Right forelimb (tissue), 1 donor: ENCODE measurements at places on chromosomes 7 and 10.

DNA sequence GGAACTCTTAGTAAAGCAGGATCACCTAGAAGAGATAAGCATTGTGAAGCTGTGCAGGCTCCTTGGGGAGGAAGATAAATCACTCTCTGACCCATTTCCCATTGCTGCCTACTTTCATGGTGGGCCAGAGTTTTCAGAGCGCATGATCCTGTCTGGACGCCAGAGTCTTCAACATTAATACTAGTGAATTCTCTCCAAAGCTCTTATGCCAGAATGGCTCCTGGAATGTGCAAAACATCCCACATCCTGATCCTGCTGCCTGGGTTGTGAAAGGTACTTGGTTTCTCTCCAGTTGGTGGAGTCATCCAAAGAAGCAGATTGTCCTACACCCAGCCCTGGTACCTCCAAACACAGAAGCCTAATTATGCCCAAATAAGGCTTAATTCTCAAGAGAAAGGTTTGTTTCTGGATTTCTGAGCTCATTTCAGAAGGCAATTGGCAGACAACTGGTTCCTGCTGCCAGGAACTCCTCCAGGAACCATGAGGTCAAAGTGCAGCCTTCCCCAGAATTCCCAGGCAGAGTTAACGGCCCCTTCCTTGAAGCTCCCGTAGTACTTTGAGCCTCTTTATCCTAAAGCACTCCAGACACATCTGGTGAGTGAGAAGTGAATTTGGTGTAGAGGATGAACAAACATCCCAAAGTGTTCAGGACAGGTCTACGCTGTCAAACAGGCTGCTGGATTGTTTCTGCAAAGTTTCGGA is 495.2 kb downstream of the PLXNA4 start:
- DNase-seq = no peak

- DNase-seq = no peak
These were observed 20.9 kb upstream of the TTYH3 start for GRCh38 chr7:2610898-2611297.

GRCh38 chr10:110966146-110966545 is 46.7 kb downstream of the SHOC2 start:
- DNase-seq = no peak

DNA sequence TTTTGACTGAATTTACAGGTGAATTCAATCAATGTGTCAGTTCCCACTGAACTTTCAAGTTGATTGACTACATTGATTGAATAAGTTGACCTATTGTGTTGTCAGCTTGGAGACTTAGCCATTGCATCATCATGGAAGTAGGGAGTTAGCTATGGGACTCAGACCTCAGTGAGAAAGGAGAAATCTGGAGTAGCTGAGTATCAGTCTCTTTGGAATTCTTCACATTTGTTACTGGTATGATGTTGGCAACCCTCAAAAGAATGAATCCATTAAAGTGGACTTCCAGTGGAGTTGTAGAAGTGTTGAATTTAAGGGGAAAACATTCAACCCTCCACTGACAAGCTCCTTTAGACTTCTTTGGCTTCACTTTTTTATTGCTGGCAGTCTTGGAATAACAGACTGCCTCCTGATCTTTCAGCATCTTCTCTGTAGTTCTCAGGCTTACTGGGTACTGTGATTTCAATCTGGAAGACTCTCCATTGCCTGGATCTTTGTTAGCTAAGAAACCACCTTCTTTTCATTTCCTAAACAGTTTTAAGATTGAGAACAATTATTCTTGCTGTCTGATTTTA is 160.3 kb upstream of the NRP1 start:
- no peak for DNase-seq

- DNase-seq = no peak
These were observed 26.3 kb downstream of the CFAP70 start for GRCh38 chr10:73332379-73332778.

DNA sequence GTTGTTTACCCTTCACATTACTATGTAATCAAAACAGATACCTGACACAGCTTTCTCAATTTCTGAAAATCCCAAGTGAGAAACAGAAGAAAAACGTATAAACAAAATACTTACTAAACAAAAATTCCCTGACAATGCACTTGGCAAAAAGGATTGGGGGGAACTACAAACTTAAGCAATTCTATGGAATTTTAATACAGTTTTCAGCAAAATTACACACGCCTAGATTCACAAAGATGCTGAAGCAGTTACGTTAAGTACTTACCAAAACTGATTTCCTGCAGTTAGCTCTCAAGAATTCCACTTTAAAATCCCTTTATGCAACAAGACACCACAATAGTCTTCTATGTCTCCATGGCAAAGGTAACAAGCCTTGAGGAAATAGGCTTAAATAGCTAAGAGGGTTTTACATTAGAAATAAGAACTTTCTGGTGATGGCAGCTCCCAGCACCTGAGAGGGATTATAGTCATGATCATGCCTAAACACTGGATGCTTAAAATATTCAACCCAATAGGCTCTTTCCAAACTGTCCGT is 10.8 kb downstream of the TOMM7 start:
- DNase-seq = no peak

- no peak for DNase-seq
These were observed 6.2 kb downstream of the TYSND1 start for GRCh38 chr10:70140297-70140696.

GRCh38 chr10:103109821-103110220 is 83.3 kb downstream of the NT5C2 start:
- DNase-seq = no peak

DNA sequence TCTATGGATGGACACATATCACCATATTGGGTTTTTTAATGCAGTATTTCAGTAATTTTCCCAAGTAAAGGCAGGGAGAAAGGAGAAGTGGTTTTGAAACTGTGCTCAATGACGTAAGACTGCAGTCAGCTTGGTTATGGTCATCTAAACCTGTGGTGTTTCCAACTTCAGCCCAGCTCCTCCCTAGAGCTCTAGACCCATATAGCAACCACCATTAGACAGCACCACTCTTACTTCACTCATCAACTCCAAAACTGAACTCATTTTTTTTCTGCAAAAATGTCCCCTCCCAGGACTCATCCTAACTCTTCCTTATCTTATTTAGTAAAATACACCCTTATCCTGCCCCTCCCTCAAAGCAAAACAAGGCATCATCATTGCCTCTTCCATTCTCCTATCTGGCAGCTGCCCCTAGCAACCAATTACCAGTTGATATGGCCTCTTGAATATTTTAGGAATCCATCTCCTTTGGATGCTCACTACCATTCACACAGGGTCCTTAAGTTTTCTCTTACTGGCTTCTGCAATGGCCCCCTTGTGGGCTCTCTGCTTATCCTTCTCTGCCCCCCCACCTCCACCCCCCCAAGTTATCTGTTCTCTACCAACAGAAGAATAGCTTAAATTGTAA is 1.5 kb upstream of the RALA start:
- no peak for DNase-seq

GRCh38 chr7:127413962-127414361 is 21.5 kb upstream of the ZNF800 start:
- no peak for DNase-seq

DNA sequence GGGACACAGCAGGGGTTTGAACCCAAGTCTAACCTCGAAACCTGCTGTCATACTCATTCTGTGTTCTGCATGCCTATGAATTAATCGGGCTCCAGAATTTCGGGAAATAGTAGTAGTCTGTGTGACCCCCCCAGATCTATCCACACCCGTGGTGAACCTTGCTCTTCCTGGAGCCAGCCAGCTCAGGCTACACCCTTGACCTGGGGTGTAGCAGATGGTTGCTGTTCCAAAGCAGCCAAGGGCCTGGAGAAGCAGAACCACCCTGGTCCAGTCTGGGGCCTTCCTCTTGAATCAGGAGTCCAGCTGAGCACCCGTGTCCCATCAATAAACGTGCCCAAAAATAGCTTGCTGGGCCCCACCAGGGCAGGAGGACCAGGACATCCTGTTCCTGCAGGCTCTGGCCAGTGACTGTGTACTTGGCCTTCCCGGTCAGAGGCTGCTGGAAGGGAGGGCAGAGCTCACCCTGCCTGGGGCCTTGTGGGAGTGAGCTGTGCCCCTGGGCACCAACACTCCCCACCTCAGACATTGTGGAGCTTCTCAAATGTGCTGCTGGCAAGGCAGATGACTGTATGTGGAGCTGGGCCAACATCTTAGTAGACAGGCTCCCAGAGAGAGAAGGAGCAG is 101.2 kb upstream of the ZNF716 start:
- DNase-seq = no peak

DNA sequence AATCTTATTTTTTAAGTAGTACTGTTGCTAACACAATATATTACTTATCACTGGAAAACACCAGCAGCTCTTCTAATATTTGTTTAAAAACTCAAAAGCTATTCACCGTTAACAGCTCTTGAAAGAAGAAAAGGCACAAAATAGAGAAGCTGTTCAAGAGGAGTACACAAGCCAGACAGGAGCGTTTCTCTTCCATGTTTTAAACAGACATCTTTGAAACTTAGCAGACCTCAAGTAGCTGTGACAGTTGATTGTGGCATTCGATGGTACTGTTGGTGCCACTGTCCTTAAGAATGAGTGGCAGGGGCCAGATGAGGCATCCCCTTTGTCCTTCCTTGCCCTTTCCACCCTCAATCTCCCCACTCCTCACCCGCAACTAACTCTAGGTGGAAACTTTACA is 81.6 kb upstream of the PRR15 start:
- DNase-seq = no peak

GRCh38 chr10:103780242-103781149 is 74.9 kb downstream of the SH3PXD2A start:
- DNase-seq = no peak
